ENCODE measurements at places on chromosomes 12 and 14.

DNA sequence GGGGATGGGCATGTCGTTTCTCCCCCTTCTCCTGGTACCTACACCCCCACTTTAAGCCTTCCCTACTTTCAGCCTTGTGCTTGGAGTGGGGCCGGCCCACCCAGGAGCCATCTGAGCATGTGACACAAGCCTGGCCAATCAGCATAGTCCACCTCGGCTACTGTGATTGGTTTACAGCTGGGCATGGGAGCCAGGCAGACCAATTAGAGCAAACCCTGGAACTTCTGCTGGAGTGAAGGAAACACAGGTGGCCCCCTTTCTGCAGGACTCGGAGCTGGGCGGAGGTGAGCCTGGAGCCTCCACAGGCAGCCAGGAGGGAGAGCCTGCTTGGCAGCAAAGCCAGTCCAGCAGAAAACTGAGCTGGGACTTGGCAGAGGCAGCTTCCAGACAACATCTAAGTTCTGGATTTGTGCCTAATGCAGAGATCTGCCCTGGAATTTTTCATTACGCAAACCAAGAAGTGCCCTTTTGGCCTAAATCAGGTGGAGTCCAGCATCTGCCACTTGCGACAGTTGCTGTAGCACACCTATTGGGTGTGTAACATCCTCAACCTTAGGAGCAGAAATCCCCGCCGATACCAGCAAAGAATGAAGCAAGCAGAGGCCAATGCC, 59.5 kb downstream of the SCARB1 start:
- no peak for DNase-seq

GRCh38 chr12:3680919-3681594, 71.9 kb downstream of the CRACR2A start:
- no peak for DNase-seq

- no peak for DNase-seq
Measured at GRCh38 chr12:113827539-113828114, 138.5 kb downstream of the RBM19 start.

DNA sequence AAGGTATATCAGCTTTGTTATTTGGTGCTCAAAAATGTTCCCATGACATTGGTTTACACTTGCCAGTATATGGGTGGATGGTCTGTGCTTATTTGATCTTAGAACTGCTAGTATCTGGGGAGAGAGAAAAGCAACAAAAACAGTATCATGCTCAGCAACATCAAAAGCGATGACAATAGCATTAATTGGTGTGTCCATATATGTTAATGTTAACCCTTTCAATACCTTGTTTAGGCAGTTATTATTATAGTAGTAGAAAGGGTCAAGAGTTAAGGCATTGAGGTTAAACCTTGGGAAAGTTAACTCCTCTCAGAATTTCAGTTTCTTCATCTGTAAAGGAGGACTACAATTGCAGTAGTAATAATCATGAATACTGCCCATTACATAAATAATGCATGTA, 37.4 kb upstream of the SLC38A2 start:
- DNase-seq = no peak

- DNase-seq = peak; percentile 16
Measured at GRCh38 chr14:81990312-81990761, 456.7 kb upstream of the SEL1L start.

DNA sequence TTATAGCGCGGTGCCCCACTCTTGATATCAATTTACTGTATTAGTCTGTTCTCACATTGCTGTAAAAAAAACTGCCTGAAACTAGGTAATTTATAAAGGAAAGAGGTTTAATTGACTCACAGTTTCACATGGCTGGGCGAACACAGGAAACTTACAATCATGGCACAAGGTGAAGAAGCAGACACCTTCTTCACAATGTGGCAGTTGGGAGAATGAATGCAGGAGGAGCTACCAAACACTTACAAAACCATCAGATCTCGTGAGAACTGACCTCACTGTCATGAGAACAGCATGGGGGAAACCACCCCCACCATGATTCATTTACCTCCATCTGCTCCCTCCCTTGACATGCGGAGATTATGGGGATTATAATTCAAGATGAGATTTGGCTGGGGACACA, 42.3 kb downstream of the FBXO34 start:
- DNase-seq = no peak

DNA sequence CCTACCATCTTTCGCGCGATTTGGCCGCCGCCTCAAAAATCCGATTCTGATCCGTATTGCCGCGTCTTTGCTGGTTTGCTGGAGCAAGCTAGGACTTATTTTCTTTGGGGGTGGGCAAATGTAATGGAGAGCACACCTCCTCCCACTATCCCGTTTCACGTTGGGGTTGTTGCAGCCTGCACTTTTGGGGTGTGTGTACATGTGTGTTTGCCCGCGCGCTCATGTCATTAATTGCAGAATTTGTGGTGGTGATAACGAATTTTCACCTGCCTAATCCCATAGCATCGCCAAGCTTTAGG, 657 bp downstream of the METAP2 start:
- DNase-seq = no peak

DNA sequence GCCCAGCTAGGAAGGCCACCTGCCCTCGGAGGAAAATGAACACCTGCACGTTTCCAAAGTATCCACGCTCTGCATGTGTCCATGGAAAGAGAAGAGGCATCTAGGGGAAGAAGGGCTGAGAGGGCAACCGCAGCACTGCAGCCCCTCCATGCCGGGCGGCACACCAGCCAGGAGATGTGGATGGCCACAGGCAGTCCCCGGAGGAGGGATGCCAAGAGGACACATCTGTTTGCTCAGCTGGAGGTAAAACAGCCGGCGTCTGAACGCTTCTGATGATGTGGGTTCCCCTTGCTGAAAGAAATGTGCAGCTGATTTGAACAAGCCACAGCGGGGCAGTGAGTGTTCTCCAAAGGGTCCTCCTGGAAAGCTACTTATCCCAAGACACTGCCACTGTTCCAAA, 34.0 kb downstream of the CHGA start:
- no peak for DNase-seq

DNA sequence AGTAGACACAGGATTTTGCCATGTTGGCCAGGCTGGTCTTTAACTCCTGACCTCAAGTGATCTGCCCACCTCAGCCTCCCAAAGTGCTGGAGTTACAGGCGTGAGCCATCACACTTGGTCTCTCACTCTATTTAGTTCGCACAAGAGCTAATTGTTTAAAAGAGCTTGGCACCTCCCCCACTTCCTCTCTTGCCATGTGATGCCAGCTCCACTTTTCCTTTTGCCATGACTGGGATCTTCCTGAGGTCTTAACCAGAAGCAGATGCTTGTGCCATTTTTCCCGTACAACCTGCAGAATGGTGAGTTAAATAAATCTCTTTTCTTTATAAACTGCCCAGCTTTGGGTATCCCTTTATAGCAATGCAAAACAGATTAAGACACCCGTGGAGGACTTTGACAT, 200.1 kb upstream of the FRMD6 start:
- DNase-seq = no peak

- DNase-seq = no peak
Measured at GRCh38 chr12:41684997-41685396, 459.7 kb downstream of the GXYLT1 start.

DNA sequence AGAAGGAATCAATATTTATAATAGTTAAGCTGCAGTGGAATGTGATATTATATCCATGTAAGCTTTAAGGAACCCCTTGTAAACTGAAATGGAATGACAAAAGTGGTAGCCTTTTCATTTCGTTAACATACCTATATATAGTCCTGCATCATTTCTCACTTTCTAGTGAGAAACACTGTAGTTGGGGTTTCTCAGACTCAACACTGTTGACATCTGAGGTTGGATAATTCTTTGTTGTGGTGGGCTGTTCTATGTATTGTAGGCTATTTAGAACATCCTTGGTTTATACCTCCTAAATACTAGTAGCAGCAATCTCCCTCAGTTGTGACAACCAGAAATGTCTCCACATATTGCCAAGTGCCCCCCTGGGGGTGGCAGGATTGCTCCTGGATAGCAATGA, 79.1 kb downstream of the RAD52 start:
- no peak for DNase-seq

DNA sequence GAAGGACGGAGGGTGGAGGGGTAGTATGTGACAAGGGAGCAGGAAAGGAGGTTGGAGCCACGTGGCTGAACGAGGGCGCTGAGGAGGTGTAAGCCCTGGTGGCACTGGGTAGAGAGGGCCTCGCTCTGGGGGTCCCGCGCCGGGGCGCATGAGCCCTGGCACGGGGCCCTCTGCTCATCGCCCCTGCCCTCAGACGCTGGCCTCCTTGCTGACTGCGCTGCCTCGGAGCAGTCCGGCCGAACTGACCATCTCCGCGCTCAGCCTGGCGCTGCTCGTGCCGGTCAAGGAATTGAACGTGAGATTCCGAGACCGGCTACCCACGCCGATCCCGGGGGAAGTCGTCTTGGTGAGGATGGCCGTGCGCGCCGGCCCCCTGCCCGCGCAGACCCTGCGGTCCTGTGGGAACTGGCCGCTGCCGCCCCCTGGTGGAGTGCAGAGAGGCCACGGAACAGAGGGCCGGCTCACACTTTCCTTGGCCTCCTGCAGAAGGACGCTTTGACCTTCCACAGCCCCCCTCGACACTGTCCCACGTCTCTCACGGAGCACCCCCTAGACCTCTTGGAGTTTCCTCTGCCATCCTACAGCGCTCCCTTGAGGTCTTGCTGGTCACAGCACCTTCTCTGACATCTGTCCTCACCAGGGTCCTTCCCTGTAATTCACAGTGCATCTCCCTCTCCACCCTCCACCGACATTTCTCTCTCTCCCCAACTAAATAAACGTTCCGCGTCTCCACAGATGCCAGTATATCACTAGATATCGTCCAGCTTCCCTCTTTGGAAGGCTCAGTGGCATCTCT, 10.5 kb downstream of the ARHGEF25 start:
- DNase-seq = no peak

DNA sequence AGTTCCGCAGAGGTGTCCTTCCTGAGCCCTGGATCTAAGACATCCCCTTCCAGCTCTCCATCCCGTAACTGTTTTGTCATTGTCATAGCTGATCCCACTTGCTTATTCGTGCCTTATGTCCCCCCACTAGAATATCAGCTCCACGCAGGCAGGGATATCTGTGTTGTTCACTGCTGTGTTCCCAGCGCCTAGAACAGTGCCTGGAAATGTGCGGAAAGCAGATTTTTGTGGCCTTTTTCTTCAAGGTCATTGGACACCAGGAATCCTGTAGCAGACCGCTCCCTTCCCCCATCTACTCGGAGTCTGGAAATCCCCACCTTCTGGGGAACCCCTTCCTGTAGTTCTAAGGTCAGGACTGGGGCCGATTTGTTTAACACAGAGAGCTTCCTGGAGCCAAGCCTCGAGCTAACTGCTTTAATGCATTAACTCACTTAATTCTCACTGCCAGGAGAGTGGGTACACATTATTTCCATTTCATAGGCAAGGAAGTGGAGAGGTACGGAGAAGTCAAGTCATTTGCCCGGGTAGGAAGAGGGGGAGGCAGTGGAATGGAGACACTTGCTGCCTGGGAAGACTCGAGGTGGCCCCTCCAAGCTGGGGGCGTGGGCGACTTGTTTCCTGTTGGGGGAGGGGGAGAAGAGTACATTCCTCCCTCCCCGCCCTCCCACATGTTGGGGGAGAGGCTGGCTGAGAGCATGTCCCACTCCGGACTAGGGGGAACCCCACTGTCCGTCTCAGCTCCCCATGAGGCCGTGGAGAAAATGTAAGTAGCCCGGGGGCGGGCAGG, 1.2 kb upstream of the SH2B3 start:
- no peak for DNase-seq

DNA sequence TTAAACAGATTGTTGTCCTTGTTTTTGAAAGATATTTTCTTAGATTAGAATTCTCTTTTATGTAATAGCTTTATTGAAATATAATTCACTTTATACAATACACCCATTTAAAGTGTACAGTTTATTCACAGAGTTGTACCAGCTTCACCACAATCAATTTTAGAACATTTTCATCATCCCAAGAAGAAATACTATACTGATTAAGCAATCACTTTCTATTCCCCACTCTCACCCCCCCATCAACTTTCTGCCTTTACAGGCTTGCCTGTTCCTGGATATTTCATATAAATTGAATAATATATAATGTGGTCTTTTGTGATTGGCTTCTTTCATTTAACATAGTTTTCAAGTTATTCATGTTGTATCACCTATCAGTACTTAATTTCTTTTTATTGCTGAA, 44.4 kb downstream of the ARHGAP5 start:
- DNase-seq = no peak

GRCh38 chr12:89092297-89092696, 260.0 kb downstream of the DUSP6 start:
- no peak for DNase-seq

DNA sequence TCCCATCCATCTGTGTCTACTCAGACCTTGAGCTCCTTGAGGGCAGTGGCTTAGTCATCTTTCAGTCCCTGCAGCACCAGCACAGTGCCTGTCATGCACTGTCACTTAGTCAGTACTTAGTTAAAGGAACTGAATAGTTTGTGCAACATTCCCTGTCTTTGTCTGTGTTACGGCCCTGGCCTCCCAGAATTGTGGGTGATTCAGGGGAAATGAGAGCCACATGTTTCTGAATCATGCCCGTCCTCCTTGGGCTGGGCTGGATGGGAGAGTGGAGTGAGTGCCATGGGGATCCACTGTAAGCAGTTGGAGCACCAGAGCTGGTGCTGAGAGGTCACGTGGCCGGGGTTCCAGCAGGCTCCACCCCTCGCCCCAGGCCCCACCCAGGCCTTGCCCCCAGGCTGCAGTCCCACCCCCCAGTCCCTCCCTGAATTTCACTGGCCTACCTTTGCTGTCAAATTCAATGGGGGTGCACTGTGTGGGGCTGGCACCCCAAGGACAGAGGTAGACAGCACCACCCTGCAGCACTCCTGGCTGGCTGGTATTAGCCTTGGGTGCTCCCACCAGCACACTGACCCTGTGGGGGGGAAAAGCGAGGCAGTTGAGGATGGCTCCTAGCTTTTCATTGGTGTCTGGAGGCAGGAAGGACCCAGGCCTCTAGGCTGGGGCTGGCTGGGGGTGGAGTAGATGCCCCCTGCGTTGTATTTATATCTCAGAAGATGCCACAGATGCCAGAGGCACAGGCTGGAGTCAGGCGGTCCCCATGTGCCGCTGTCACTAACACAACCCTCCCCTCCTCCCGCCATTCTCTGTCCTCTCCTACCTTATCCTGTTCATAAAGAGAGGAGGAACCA, 7.5 kb downstream of the ITGA5 start:
- no peak for DNase-seq

- no peak for DNase-seq
Measured at GRCh38 chr14:47917344-47917954, 242.0 kb upstream of the MDGA2 start.

GRCh38 chr14:71602524-71602923, 329.7 kb upstream of the RGS6 start:
- no peak for DNase-seq

DNA sequence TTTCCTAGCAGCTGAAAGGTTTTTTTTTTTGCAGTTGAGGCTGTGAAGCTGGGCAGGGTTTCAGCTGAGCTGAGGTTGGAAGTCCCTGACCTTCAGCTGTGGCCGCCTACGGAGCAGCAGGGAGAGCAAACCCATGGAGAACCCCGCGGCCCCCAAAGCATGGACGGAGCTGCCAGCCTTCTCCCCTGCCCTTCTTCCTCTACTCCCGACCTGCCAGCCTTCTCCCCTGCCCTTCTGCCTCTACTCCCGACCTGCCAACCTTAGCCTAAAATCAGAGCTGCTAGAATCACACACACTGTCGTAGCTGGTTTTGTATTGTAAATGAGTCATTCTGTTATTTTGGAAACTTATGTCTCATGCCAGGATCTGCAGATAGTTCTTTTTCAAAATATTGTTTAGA, 74.6 kb downstream of the PPP2R5C start:
- DNase-seq = no peak

GRCh38 chr14:90820958-90821357, 4.7 kb upstream of the TTC7B start:
- no peak for DNase-seq
